ENCODE measurements at places on chromosomes 13 and 19.

- no peak for DNase-seq
Observed at GRCh38 chr19:676339-677105, at the start of gene FSTL3. Gene FSTL3, plus strand, starts transcription at chr19:676392. Its CDS starts 32 bp downstream, at chr19:676424.

GRCh38 chr19:36169084-36169760 lies 17.0 kb upstream of the COX7A1 start:
- DNase-seq = no peak

GRCh38 chr19:32233091-32233490 lies 112.3 kb upstream of the ZNF507 start:
- DNase-seq = no peak

GRCh38 chr19:58469241-58470013 lies 2.5 kb downstream of the ZNF324 start:
- DNase-seq = no peak

- no peak for DNase-seq
Observed at GRCh38 chr13:49958321-49958720, 22.2 kb upstream of the SPRYD7 start.

All from cerebellar nuclear complex (tissue), 1 donor.